NCI-H1417 (cell line): ENCODE measurements at places on chromosomes 12 and 14.

- peak; percentile 83 for DNase-seq
Measured at GRCh38 chr12:19967431-19967830, 400.9 kb upstream of the PDE3A start.

DNA sequence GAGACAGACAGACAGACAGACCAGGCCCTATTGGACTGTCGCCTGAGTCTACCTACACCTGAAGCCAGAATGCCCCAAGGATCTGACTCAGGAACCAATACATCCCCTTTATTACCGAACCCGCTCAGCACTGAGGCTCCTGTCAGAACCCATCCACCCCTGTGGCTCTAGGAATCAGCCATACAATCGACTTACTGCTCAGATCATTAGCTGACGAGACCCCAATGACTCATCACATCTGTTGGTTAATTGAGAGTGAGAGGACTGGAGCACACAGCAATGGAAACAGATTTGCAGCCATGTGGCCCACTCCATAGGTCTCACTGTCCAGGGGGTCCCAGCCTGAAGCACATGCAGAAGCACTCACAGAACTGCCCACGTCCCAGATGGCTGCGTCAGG lies 15.2 kb downstream of the ITPK1 start:
- no peak for DNase-seq

DNA sequence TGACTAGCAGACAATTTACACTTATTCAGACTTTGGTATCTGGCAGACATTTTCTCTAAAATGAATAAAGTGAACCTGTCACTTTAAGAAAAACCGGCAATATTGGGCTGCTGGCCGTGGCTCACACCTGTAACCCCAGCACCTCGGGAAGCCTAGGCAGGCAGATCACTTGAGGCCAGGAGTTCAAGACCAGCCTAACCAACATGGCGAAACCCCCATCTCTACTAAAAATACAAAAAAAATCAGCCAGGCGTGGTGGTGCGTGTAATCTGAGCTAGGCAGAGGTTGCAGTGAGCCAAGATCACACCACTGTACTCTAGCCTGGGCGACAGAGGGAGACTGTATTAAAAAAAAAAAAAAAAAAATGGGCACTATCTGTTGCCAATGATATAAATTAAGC lies 11.5 kb downstream of the DUSP16 start:
- DNase-seq: no peak

GRCh38 chr12:42990387-42990786 lies 400.8 kb upstream of the PRICKLE1 start:
- DNase-seq: no peak

GRCh38 chr14:63375769-63376168 lies 57.0 kb upstream of the GPHB5 start:
- DNase-seq: no peak

- no peak for DNase-seq
Measured at GRCh38 chr12:42792265-42792664, 202.7 kb upstream of the PRICKLE1 start.

DNA sequence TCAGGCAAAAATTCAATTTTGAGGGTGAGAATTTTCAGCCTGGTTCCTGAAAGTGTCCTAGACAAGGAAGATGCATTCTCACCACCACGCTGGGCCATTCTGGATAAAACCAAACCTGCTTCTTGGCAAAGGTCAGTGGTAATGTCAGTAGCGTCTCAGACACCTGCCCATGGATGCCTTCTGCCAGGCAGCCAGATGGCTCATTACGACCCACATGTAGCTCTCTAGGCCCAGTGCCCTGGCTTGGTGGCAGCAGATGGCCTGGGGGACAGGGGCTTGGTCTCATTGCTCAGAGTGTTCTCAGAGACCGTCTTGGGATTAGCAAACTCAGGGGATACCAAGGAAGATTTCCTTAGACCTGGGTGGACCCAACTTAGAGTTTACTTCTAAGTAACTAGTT lies 105.1 kb downstream of the ARF6 start:
- no peak for DNase-seq

GRCh38 chr12:51240971-51241370 lies 2.3 kb downstream of the DAZAP2 start:
- no peak for DNase-seq

DNA sequence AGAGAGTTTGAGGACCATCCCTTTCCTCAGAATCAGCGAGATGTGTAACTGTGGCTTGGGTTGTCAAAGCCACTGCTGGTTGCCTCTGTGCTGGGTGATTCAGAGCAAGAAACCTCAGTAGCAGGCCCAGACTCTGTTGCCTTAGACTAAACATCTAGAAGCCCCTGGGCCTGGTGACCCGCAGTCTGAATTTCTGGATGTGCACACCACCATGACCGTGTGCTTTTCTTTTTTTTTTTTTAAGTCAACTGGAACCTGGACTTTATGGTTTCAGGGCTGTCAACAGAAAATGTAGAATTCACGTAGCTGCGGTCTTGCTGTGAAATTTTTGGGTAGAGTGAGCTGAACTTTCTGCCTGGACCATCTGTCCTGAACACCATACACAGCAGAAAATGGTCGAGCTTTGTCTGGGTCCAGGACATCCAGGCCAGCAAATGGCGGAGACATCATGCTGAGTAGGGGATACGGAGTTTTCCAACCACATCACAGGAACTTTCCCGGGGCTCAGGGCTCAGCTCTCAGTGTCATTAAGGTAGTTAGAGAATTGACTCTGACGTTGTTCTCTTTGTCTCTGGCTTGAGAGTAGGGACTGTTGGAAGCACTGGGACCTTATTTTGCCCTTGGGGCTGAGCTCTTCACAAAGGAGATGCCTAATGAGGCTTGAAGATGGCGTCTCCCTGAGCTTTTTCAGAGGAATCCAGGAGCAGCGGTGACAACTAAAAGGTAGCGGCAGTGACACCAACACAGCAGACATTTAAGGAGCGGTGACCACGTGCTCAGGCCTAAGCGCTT lies 23.0 kb upstream of the BATF start:
- no peak for DNase-seq

DNA sequence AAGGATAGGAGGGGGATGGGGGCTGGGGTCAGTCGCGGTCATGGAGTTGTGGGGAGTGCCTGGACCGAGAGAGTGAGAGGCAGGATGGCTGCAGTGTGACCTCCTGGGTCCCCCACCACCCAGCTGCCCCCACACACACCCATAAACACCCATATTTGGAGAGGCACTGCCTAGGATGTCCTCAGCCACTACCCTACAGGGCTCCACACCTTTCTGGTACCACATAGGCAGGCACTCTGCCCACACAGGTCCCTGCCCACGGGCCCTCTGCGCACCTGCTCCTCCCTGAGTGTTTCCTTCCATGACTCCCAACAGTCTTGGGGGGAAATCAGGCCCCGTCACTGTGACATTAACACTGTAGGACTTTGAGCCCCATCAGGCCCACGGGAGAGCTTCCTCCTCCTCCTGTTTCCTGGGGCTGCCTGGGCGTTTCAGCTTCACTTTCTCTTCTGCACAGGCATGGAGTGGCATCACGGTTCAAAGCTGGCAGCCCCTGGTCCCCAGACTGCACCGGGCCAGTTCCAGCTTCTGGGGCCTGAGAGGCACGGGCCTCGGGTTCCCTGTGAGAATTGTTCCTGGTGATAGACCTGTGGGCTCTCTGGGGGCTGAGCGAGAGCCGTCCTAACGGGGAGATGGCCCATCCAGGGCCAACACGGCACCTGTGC lies 207.0 kb upstream of the C14orf180 start:
- no peak for DNase-seq

GRCh38 chr14:54606178-54606577 lies 39.2 kb downstream of the SAMD4A start:
- DNase-seq: no peak

GRCh38 chr12:73547421-73547820 lies 990.2 kb upstream of the ATXN7L3B start:
- no peak for DNase-seq

GRCh38 chr14:72611506-72611905 lies 282.4 kb downstream of the DPF3 start:
- no peak for DNase-seq

DNA sequence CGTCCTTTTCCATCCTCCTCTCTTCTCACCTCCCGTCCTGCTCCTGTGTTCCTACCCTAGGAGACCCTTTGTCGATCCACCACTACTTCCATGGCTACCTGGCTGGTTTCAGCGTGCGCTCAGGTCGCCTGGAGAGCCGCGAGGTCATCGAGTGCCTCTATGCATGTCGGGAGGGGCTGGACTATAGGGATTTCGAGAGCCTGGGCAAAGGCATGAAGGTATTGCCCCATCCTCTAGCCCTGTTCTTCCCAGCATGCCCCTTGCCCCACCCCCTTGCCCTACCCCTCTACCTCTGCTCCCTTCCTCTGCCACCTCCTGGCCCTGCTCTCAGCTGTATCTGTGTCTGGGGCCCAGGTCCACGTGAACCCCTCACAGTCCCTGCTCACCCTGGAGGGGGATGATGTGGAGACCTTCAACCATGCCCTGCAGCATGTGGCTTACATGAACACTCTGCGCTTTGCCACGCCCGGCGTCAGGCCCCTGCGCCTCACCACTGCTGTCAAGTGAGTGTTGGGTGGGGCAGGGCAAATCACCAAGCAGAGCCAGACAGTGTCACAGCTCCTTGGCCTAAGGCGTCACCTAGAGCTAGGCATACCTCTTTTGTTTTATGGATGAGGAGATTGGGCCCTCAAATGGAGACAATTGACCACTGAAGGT lies 12.8 kb downstream of the CLSTN3 start:
- no peak for DNase-seq

DNA sequence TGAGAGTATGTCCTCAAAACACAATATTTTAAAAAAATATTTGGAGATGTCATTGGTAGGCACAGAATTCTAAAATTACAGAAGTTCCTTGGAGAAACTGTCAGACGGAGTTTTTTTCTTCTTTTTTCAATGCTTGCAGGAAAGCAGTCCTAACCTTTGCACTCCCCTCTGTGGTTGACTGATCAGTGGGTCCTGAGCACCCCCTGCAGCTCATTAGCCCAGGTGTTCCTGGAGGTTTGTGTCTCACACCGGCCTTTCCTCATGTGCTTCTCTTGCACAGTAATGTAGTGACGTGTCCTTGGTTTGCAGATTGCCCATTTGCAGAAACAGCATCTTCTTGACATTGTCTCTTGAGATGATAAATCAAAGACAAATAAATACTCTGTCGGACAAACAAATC lies 513.0 kb downstream of the TMEM121 start:
- no peak for DNase-seq

- no peak for DNase-seq
Measured at GRCh38 chr14:75234173-75235115, 44.2 kb upstream of the FOS start.

DNA sequence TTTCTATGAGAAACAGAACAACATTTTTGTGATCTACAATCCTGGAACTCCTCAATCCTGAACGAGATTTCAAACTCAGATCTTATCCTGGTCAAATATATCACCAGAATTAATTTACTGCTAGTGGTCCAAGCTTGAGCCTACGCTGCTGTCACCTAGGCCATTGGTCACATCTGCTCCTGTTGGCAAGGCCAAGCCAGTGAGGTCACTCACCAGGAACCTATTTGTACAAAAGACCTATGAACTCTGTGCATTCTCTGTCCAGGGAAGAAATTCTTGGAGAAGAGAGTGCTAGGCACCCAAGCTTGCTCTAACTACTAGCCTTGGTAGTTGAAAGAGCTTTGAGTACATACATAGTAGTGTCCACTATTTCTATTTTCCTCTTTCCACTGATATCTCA lies 106.1 kb downstream of the SLC15A5 start:
- DNase-seq: no peak

DNA sequence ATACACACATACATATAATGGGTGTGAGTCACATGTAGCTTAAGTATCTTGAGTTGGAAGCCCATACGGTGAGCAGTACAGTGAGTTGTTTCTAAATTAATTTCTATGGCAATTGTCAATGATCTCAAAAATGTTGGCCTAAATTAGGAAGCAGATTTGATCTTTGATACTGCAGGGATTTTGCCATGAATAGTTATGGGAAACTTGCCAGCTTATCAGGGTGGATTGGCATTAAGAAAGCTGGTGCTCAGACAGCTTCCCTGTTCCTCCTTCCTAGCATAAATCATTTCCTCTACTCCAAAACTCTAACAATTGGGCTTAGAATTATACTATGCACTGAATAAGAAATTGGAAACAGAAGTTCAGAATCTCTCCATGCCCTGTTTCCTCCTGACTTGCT lies 150.9 kb upstream of the FRMD6 start:
- DNase-seq: no peak

DNA sequence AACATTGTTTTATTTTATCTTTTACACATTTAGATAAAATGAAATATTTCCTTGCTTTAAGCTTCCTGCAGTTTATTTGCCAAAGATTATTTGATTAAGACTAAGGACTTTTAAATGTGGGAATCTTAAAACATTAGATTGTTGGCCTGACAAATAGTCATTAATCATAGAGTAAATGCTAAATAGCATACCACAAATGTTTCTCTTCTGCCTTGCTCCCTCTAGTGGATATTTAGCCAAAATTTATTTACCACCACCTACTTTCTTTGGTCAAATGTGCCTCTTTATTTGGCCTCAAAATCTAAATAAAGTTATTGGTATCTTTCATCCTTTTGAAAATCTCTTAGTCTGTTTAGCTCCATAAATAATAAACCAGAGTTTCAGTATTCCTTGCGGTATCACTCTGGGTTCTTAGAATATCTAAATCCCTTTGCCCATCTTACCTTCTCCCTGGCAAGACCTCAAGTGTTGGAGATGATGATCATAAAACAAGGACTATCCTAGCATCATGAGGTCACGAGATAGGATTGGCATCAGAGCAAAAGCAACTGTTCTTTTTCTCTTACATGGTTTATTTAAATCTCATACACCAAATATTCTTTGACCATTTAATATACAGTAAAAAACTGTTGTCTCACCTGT lies 150.6 kb upstream of the AEBP2 start:
- peak; percentile 20 for DNase-seq

DNA sequence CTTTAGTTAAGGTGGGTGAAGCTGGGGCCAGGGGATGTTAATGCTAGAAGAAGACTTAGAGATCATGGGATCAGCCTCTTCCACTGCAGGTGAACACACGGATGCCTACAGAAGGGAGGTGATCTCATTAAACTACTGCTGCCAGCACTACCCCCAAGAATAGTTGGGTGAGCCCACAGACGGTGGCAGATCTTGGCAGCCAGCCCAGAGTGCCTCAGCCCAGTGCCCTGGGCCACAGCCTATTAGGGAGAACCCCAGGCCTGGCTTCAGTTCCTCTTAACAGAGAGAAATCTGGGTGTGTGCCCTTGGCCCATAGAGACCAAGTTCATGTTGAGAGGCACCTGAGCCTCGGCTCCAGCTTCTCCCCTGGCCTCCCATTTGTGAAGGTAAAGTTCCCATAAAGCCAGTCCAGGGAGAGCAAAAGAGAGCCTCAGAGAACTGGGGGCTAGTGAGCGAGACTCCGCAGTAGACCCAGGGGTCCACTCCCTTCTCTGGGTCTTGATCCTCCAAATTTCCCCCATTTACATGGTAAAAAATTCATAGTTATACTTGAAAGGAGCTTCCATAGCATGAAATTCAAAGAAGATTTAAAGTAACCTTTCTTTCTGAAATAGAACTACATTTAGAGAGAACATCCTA lies 125.0 kb upstream of the CCND2 start:
- no peak for DNase-seq

DNA sequence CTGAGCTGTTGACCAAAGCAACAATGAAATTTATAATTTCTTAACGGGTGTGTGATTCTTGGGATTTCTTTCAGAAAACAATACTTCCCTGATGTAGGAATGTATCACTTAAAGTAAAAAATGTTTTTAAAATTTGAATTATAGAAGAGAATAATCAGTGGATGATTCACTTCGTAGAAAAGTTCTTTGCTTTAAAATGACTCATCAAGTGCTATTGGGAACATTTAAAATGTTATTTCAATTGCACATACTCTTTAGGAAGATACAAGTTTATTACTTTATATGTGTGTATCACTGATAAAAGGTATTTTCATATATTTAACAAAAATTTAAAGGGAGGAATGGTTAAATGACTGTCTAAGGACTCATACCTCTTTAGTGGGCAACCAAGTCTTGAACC lies 155.3 kb downstream of the PDE3A start:
- DNase-seq: no peak
